Suppressor macrophage (primary cell): ENCODE measurements at places on chromosomes 1 and 21.

GRCh38 chr1:84724128-84724860 lies 34.0 kb upstream of the SSX2IP start:
- DNase-seq, result peak; percentile 11

DNA sequence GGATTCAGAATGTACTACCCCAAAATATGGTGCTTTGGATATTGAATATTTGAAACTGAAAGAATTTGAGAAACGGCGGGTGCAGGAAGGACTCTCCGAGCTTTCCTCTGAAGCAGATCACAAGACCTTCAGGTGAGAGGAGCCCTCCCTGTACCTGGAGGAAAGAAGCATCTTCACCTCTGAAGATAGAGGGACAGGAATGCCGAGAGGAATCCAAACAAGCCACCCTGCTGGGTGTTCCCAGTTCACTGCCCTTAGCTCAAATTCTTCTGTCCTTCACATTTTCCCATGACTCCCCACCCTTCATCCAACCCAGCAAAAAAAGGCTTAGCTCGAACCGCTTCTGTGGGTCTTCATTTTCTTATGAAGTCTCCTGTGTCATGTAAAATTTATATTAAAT lies 18.2 kb upstream of the PADI2 start:
- DNase-seq, result no peak

DNA sequence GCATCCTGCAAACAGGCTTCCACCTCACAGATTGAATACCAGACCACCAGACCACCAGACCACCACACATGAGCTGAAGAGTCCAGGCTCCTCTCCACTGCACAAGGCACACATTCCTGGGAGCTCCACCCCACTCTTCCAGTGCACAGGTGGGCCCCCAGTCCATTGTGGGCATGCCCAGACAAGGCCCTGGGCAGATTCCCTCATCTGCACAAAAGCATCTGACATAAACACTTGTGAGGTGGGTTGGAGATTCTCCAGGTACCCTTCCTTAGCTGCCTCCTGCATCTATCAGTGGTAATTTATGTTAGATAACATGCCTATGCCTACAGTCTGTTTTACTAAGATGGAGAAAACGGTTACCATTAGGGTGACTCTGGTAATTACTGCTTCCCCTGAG lies 11.6 kb upstream of the CTBS start:
- no peak for DNase-seq

DNA sequence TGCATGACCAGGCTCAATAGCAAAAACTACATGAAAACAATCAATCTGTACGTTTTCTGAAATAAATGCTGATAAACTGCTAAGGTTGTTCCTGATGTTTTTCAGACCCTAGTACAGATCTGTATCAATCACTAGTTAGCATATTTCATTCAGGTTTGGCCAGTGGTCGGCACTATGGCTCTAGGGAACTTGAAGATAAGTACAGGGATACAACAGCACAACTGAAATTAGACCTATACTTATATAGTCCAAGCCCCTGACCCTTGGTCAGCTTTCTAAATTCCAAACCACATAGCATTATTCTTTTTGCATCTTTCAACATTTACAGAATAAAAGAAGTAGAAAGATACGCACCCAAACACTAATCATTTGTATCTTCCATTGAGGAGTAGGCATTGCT lies 142.7 kb downstream of the PLPPR4 start:
- DNase-seq, result no peak

- no peak for DNase-seq
These were observed at the start of gene ZNF593OS for GRCh38 chr1:26171084-26172072. TSS of gene ZNF593OS (minus strand) at chr1:26171832. CDS start at chr1:26171661, 171 bp downstream.

GRCh38 chr1:151661751-151662150 lies 49.9 kb downstream of the SNX27 start:
- peak; percentile 67 for DNase-seq

GRCh38 chr1:73604211-73604610 lies 593.8 kb downstream of the LRRIQ3 start:
- no peak for DNase-seq

- no peak for DNase-seq
These were observed 170.5 kb downstream of the APP start for GRCh38 chr21:25999921-26000582.

- no peak for DNase-seq
These were observed 94.3 kb upstream of the EDN2 start for GRCh38 chr1:41578712-41579335.

- no peak for DNase-seq
These were observed 31.4 kb upstream of the LGALS8 start for GRCh38 chr1:236492378-236492777.

DNA sequence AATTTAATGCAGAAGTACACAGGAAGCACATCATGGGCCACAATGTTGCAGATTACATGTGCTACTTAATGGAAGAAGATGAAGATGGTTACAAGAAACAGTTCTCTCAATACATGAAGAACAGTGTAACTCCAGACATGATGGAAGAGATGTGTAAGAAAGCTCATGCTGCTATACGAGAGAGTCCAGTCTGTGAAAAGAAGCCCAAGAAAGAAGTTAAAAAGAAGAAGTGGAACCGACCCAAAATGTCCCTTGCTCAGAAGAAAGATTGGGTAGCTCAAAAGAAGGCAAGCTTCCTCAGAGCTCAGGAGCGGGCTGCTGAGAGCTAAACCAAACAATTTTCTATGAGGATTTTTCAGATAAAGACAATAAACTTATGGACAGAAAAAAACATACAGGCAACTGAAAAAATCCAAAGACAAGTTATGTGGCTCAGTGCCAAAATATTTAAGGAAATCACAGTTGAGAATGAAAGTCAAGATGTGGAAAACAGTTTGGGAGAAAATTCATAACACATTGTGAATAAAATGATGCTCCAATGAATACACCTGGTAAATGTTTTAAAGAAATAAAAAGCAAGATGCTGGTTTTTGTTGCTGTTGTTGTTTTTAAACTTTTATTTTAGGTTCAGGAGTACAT lies 2.8 kb upstream of the ZNF644 start:
- peak; percentile 50 for DNase-seq

DNA sequence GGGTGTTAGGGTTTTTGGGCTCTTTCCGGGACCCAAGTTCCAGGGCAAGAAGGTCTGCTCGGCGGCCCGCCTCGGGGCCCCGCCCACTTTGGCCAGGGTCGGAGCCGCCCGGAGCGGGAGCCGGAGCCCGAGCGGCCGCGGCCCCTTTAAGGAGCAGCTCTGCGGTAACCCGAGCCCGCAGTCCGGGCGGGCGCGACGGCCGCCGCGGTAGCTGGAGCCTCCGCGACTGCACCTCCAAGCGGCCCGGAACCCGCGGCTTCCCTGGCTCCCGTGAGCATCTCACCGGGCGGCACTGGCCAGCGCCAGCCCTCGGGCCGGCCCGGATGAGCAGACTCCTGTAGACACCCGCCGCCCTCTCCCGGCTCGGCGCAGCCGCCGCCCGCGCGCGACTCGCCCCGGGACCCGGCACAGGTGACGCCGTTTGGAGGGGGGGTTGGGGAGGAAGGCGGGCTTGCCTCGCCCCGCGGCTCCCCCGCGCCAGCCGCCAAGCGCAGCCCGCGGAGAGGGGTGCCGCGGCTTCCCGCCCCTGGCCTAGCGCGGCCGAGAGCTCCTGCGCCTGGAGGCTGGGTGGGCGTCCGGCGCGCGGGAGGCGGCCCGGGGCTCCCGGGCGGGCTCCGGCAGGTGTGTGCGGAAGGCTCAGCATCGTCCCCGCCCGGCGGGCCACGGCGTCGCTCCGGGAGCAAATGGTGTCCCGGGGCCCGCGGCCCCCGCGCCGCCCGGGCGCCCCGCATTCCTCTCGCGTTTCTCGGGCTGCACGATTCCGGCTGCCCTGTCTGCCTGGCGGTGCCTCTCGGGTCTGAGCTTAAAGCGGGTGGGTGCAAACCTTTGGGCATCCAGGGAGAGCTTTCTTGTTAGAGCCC lies at the start of gene TLCD4:
TLCD4 (plus strand) TSS at position 149 of the 860 bp plus-strand sequence. CDS start 26,547 bp downstream, outside the sequence.
- peak; percentile 9 for DNase-seq

DNA sequence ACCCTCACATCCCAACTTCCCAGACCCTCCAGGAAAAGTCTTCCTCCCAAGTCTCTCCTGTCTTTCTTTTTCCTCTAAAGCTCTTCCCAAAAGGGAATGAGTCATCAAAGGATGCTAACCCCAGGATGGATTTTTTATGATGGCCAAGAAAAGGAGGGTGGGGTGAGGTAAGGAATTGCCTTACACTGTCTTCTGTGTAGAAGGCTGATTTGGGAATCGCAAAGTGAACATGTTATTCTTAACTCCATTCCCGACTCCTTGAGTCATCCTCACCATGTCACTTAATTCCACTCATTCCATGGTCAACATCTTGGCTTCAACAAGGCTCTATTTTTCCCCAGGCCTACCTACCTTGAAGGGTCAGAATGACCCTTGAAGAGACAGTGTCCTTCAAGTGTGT lies 44.0 kb downstream of the TBX15 start:
- DNase-seq, result no peak

GRCh38 chr1:4937876-4938534 lies 283.6 kb downstream of the AJAP1 start:
- DNase-seq, result no peak

- DNase-seq, result peak; percentile 3
These were observed 419.9 kb downstream of the PTPRU start for GRCh38 chr1:29655945-29656850.

DNA sequence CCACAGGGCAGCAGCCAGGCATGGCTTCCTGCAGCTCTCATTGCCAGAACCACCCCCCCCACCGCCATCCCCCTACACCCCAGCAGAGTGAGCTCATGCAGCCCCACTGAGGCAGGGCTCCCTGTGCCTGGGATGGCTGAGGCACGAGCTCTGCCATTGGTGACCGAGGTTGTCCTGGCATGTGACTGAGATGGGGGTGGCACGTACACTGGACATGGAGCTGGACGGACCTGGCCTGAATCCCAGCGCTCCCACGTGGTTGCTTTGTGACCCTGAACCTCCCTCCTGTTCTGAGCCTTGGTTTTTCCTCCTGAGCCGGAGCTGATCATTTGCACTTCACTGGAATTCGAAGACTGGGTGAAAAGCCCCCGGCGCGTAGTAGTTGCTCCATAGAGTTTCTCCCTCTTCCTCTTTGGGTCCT lies 28.3 kb downstream of the ALPL start:
- no peak for DNase-seq

DNA sequence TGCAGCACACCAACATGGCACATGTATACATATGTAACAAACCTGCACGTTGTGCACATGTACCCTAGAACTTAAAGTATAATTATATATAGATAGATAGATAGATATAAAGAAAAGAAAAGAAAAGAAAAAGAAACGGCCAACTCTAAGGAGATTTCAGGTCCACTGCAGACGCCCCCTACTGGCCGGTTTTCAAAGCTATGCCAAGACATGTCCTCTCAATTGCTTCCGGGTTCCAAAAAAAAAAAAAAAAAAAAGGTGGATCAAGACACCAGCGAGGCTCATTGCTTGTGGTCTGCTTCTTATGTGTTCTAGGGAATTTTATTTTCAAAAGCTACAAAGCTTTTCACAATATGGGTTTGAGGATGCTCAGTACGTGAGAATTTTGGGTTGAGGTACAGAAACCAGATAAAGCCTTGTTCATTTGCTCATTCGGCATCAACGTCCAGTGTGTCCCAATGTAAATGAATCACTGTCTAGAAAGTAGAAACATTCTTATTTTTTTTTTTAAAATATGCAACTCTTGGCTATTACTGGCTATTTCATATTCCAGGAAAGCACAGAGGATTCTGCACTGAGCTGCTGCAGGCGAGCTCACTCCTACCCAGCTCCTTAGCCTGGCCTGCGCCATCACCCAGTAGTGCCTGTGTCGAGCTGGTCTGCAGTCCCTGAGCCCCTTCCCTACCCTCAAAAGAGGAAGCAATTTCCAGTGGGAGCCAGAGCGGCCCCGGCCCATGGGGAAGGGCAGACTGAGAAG lies 643.0 kb downstream of the KIF26B start:
- DNase-seq, result peak; percentile 42

- DNase-seq, result no peak
These were observed 31.8 kb downstream of the ZNF684 start for GRCh38 chr1:40563266-40563665.

DNA sequence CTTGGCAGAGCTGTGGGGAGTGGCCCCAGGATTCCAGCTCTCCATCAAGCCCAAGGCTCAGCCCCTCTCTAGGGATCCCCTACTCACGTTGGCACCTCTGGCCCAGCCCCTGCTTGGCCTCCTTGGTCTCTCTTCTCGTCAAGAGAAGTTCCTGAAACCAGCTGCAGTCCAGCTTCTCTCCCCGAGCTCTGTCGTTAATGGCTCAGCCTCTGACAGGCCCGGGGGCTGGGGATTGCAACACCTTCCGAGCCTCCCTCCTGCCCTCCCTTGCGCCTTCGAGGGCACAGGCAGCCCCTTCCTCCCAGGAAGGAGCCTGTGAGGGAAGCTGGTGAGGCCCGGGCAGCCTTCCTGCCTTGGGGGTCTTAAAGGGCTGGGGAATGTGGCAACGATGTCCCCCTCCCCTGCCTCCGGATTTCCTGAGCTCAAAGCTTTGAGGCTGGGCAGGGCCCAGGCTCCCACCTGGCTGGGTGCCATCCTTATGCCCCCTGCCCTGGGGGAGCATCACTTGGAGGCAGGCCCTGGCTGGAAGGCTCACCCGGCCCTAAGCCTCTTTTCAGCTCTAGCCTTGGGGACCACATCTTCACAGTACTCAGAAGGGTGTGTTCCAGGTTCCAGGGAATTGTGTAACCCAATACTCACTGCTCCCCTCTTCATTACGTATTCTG lies at the start of gene CSF3R:
CSF3R (minus strand) TSS at position 190 of the 665 bp plus-strand sequence. CDS start 3,417 bp downstream, outside the sequence.
- peak; percentile 73 for DNase-seq

- DNase-seq, result no peak
These were observed 387.3 kb downstream of the LMX1A start for GRCh38 chr1:164969253-164969652.

- no peak for DNase-seq
These were observed 240.6 kb downstream of the DSCAM start for GRCh38 chr21:40606341-40606740.

GRCh38 chr1:57991289-57991688 lies 555.2 kb downstream of the OMA1 start:
- DNase-seq, result no peak

- no peak for DNase-seq
These were observed 44.3 kb upstream of the CAPZB start for GRCh38 chr1:19529664-19530063.

DNA sequence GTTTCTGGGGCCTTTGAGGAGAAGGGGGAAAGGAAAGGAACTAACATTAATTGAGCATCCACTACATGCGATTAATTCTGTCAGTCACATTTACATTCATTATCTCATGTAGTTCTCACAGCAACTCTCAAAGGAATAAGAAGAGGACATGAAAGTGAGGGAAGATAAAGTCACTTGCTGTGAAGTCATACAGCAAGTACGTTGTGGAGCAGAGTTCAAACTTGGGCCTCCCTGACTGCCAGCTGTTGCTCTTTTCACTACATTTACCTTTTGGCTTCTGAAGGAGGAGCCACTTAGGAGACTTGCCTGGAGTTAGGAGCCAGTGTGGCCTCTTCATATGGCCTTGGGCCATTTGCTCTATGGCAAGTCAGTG lies 6.2 kb downstream of the ZNF691 start:
- DNase-seq, result no peak

GRCh38 chr1:244150665-244151064 lies 99.6 kb downstream of the ZBTB18 start:
- DNase-seq, result peak; percentile 64

- DNase-seq, result no peak
These were observed 365.5 kb upstream of the ESRRG start for GRCh38 chr1:217088521-217089284.

GRCh38 chr1:237677979-237678378 lies 212.7 kb downstream of the ZP4 start:
- no peak for DNase-seq
